Motor neuron (in vitro differentiated cells): ENCODE measurements at places on chromosomes 2 and 18. TPM values are rescaled to one million over a fixed set of nuclear protein-coding genes. Genes with fewer than 3 reads are reported as not detected.

- no peak for ATAC-seq
Measured at GRCh38 chr18:55376387-55376786, 211.6 kb downstream of the TCF4 start.

GRCh38 chr18:51686590-51686989 is 489.1 kb upstream of the MEX3C start:
- ATAC-seq: no peak

DNA sequence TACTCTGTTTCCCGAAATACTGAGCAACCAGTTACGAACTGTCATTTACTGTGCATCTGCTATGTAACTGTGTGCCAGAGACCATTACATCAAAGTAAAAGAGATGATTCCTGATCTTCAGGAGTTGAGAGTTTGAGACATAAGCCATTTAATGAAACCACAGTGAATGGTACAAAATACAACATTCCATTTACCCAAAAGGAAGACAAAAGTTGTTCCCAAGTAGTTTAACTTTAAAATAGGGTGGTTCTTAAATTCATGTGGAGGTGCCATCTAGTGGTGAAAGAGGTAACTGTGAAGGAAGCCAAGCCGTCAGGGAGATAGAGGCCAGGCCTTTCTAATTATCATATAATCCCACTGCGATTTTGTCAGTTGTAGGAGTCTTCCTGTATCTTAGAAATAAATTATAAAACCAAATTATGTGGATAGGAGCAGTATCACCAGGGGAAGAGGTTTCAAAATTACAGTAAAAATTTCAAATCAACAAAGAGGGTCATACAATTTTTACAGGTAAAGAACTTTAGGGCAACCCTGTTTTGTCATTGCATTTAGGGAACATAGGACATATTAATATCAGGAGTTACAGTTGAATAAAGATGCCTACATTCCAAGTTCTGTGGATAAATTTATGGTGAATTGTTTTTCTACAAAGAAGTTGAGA is 67.7 kb downstream of the EPAS1 start:
- peak; percentile 66 for ATAC-seq

The GREB1L gene
- total RNA-seq: 25.5 and 28.9 TPM in 2 replicates
